ENCODE measurements at places on chromosomes 4 and X.

DNA sequence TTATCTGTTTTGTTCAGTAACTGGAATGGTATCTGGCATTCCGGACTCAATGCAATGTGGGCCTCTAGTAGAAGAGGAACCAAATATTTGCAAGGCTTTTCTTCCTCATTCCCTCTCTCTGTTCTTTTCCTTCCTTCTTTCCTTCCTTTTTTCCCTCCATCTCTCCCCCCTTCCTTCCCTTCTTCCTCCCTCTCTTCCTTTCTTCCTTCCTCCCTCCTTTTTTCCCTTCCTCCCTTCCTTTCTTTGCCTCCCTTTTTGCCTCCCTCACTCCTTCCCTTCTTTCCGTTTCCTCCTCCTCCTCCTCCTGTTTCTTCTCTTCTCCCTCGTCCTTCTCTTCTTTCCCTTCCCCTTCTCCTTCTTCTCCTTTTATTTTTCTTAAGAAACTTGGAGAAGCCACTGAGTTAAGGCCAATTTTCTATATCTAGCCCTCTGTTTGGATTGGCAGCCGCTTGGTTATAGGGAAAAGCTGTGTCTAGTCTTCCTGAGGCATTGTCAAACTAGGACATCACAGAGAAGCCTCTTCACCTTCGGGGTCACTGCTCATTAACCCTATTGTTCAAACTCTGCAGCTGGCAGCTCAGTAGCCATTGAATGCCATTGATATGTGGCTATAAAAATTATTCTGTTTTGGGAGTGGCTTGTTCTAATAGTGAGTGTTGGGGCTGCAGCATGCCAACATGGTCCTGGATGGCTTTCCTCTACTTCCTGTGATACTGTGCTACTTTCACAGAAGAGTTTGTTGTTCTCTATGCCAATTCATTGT is 95.9 kb downstream of the CFAP299 start:
- DNase-seq: no peak

- DNase-seq: no peak
Measured at GRCh38 chr4:148854203-148854602, 412.0 kb upstream of the NR3C2 start.

DNA sequence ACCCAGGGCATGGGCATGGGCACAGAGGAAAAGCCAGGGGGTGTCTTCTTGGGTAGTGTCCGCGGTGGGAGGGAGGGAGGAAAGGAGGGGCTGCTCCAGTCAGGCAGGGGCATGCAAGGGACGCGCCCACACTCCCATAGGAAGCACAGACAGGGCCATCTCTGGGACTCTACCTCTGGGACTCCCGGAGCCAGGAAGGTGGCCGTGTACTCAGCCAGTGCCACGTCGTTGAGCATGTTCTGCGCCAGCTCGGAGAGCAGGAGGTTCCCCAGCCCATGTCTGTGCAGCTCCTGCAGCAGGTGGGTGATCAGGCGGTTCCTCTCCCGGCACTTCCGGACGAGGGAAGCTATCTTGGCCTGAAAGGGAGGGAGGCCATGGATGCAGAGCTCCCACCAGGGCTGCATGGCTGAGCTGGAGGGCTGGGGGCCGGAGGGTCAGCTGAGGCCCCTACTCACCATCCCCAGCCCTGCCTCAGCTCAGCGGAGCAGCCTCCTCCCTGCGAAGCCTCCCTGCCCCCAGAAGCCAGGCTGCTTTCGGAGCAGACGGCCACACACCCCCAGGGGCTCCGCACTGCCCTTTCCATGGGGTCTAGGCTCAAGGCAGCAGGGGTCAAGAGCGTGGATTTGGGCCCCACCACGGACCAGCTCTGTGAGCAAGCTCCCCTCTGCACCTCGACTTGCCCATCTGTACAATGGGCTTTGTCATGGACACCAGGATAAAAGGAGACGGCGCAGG is 44.6 kb downstream of the C4orf50 start:
- no peak for DNase-seq

- no peak for DNase-seq
Measured at GRCh38 chrX:140920416-140920815, 82.0 kb upstream of the SPANXB1 start.

GRCh38 chrX:46381630-46382029 is 163.6 kb downstream of the ZNF674 start:
- DNase-seq: no peak

DNA sequence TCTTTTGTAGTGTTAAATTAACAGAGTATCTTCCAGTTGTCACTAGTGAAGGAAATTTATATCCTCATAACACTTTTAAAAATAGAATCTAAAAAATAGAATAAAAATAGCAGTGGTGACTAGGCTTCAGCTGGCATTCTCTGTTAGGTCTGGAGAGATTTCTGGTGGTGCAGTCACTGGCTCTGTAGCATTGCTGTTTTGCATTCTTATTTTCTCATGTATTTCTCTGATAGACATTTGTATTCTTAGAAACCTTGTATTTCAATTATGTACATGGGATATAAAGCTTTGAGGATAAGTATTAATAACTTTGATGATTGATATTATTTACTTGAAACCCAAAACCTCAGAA is 87.6 kb downstream of the TMEM131L start:
- DNase-seq: no peak

DNA sequence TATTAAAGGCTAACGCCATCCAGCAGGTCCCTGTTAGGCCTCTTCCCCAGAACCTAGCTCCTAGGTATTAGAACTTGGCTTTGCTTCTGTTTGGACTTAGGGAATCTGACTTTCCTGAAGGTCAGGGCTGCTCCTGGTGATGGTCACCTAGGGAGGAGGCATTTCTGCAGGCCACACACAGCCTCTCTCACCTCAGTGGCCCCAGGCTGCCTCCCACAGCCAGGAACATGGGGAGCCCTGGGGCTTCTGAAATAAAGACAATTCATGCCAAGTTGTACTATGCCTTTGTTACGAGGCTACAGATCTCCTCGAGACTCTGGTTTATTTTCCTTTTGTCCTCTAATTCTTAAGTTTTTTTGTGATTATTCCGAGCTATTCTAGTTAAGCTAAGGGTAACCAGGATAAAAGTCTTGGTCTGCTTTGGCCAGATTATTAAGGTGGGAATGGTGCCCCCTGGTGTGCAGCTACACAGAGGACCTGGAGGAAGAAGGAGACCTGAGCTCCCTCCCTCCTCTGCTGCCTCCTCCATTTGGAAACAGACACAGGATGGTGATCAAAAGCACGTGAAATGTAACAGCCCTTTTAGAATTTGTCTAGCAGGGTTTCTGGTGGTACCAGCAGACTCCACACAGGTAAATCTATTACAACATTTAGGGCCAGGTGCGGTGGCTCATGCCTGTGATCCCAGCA is 131.0 kb downstream of the DCLK2 start:
- DNase-seq: peak; percentile 60

- DNase-seq: no peak
Measured at GRCh38 chr4:20297261-20297660, 45.6 kb downstream of the SLIT2 start.

GRCh38 chr4:14294611-14295010 is 667.1 kb upstream of the BOD1L1 start:
- no peak for DNase-seq

DNA sequence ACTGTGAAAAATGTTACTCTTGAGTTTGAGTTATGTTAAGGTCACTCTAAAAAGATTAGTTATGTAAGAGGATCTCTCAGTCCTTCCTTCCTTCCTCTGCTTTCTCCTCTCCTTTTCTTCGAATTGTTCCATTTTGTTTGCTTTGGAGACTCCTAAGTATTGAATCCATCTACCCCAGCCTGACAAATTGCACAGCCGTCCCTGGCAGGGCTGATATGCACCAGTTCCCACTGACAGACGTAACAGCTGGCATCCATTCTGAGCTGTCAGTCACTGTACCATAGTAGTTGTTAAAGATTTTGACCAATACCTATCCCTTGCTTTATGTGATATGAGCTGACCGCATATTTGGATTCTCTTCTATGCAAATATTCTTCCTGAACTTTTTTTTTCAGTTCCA is 210.7 kb upstream of the IGFBP7 start:
- no peak for DNase-seq

DNA sequence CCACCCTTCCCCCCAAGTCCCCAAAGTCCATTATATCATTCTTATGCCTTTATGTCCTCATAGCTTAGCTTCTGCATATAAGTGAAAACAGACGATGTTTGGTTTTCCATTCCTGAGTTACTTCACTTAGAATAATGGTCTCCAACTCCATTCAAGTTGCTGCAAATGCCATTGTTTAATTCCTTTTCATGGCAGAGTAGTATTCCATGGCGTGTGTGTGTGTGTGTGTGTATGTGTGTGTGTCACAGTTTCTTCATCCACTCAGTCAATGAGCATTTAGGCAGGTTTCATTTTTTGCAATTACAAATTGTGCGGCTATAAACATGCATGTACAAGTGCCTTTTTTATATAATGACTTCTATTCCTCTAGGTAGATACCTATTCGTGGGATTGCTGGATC is 107.5 kb upstream of the GALNT7 start:
- no peak for DNase-seq

GRCh38 chr4:56183344-56183959 is 203.8 kb downstream of the AASDH start:
- DNase-seq: no peak

DNA sequence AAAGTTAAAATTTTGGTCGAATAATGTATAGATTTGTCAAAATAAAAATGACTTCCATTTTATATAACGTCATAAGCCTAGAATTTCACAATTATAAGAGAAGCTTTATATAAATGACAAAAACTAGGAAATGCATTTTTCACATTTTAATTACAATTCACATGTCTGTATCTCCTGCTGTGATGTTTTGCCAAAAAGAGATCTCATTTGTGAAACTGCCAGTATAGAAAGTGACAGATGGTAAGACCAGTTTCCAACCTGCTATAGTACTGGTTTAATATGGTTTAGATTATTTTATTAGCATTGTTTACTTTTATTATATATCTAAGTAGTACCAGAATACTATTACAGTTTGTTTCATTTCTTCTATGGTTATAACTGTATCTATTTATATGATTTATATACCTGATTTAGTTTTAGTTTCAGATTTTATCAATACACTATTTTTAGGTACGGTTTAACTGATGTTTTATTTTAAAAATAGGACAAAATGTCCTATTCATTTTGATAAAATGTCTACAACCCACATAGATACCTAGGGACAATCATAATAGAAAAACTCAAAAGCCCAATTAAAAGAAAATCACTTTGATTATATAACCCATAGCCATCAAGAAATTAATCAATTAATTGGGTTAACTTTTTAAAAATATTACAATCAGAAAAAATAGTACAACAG is 5.4 kb upstream of the CCSER1 start:
- DNase-seq: no peak

DNA sequence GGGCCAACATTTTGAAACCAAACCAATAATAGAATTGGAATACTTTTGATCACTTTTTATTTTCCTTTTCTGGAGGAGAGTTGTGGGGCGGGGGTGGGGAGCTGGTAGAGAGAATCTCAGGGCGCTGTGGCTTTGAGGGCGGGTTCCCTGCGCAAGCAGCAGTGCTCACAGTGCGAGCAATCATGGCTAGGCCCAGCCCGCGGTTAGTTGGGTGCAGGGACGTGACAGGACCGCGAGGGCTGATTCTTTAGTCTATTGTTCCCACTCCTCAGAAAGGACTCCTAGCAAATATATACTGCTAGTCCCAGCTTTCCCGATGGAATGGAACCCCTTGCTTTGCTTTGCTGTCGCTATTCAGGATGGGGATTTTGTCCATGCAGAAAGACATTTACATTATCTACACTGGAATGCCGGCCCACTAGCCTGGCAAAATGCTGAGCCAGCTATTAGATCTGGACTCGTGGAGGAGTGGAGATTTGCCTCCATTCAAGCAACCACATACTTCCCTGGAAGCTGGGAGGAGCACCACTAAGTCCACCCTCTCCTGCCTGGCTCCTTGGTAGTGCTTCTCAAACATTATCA is 23.9 kb upstream of the APLN start:
- DNase-seq: no peak

GRCh38 chrX:135528254-135528653 is 7.8 kb downstream of the INTS6L start:
- no peak for DNase-seq

- DNase-seq: no peak
Measured at GRCh38 chrX:39577206-39577984, 520.4 kb downstream of the BCOR start.

DNA sequence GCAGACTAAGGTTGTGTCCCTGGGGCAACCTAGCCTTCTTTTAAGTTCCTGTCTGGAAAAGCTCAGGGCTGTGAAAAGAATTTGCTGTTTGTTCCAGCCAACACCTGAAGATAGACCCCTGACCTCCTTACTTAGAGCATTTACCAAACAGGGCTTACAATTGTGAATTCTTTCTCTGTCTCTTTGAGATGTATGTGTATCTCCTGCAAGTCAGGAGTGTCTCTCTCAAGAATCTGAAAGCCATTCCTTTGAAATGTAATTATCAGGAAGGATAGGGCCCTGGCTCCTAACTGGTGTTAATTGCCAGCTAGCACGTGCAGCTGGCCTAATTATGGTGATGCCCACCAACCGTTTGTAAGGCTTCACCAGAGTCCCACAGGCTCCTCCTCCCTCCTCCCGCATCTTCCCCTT is 18.2 kb downstream of the CCNG2 start:
- DNase-seq: no peak

GRCh38 chrX:134568285-134569016 is 89.8 kb downstream of the PLAC1 start:
- DNase-seq: no peak

DNA sequence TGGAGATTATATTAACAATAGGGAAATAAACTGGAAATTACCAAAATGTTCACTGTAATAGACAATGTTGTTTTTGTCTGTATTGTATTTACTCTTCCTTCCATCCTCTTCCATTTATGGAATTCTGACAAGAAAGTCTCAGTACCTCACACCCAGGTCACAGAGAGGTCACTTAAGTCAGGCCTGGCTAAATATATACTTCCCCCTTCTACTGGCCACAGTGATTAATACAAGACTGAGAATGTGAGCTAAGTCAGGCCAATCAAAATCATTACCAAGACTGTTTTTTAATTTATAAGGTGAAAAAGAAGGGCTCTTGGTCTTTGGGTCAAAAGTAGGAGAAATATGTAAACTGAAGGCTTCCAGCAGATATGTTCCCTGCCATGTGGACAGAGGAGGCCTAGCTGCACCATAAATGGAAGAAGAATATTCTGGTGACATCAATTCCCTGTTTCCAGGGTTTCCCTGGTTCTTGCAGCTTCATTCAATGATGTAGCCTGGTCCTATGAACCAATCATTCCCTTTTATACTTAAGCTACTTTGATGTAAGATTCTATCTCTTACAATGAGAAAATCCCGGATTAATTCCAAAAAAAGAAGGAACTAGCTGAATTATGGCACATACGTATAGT is 64.3 kb downstream of the LRBA start:
- no peak for DNase-seq

Data from heart right ventricle (tissue), 16 donors.